Cortex of kidney (tissue), 1 donor: ENCODE measurements at places on chromosomes 5 and 9.

GRCh38 chr9:95363051-95363841 lies 45.7 kb upstream of the FANCC start:
- DNase-seq: no peak

GRCh38 chr9:82790875-82791274 lies 272.1 kb downstream of the RASEF start:
- DNase-seq: no peak

- DNase-seq: no peak
Measured at GRCh38 chr5:179769271-179769670, 24.5 kb upstream of the LTC4S start.

- DNase-seq: no peak
Measured at GRCh38 chr9:114248299-114248707, 74.6 kb upstream of the ORM1 start.
